ENCODE measurements at places on chromosomes 6 and 20. TPM values are rescaled to one million over a fixed set of nuclear protein-coding genes. Genes with fewer than 3 reads are reported as not detected.

Gene SNAP25
- 0.39 TPM for total RNA-seq

Gene TRIM40
- not detected for total RNA-seq

Gene IPCEF1
- 0.32 TPM for total RNA-seq

Gene CST4
- not detected for total RNA-seq

Gene BCLAF1
- total RNA-seq, result 159 TPM

- DNase-seq, result no peak
Observed at GRCh38 chr6:156916130-156916801, 139.1 kb downstream of the ARID1B start.

GRCh38 chr6:55012454-55012853 is 161.9 kb upstream of the HCRTR2 start:
- no peak for DNase-seq

- DNase-seq, result no peak
Observed at GRCh38 chr6:143684486-143684885, 6.7 kb downstream of the PHACTR2 start.

DNA sequence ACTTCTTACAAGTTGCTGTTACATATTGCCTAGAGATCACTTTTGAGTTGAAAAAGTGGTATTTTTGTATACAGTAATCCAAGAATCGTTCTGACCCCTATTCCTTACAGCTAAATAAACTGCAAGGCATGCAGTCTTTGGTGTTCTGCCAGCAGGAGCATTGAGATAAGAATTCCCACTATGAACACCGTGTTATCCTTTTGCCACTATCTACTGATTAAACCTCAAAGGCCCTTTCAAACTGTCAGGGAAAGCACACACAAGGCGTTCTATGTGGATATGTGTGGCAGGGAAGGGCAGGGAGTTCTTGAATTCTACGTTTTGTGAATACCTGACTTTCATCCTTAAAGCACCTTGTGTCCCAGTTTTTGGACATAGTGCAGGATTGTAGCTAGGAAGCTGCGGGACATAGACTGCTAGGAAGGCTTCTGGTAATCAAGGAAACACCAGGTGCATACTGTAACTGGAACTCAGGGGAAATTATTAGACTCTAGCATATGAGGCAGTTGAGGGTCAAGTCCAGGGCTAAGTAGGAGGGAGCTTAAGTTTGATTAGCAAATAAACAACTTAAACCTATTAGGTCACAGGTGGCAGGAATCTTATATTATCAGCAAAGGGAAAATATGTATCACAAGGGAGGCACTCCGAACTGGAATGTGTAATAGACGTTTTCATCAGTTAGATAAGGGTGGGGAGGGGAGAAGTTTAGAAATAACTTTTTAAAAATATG is 506.6 kb downstream of the RNF144B start:
- no peak for DNase-seq

DNA sequence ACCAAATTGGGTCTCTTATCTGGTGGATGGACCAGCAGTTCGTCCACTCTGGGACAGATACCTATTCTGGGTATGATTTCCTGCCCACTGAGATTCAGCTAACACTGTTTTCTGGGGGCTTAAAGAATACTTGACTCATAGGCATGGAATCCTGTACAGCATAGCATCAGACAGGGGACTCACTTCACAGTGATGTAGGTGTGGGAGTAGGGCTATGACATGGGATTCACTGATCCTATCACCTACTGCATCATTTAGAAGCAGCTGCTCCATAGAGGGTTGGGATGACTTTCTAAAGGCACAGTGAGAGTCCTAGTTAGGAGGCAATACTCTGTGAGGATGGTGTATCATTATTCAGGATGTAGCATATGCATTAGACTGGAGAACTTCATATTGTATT is 74.5 kb upstream of the AHI1 start:
- DNase-seq, result no peak

DNA sequence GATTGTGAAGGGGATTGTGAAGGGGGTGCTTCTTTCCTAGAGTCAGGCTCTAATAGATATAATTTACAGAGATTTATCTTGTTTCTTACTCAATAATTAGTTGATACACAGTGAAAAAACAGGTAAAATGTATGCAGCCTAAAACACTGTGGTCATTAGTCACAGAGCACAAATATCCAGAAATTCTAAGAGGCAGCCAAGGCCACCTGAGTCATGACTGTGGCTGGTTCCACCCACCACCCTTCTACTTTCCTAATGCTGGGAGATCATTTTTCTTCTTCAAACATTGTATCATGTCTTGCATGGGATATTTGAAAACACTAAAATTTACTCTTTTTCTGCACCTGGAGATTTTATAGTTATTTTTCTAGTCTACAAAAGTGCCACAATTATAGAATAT is 181.6 kb downstream of the OTOR start:
- no peak for DNase-seq

DNA sequence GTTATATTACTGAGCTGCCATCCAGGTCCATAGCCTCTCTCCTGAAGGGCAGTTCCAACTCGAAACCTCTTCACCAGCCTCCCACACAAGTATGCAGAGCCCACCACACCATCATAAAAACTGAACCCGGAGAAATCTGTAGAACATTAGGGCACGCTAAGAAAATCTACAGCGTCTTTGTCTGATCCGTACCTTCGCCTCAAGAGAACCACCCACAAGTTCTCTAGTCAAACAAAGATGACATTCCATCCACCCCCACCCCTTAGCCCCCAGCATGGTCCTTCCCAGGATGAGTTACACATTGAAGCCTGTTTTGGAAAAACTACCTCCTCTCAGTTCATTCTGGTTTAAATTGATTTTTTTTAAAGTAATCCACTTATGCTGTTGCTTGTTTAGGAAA is 219.7 kb downstream of the ZMYND8 start:
- DNase-seq, result no peak

- DNase-seq, result no peak
Observed at GRCh38 chr20:63706852-63707557, 771 bp downstream of the ARFRP1 start.

GRCh38 chr20:49566401-49567364 is 1.3 kb downstream of the PTGIS start:
- no peak for DNase-seq

DNA sequence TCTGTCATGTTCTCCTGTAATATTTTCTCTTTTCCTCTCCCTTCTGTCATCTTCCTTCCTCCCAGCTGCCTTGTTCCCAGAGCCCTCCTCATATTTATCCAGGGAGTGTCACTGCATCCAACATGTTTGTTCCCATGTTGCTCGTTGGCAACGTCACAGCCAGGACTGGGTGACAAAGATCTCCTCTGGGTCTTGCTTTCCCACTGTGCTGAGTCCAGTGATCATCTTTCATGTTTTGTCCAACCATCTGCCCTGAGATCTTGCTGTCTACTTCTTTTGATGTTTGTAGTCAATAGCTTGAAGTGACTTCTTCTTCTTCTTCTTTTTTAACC is 26.6 kb downstream of the FARS2 start:
- no peak for DNase-seq

- no peak for DNase-seq
Observed at GRCh38 chr6:17233531-17233930, 47.6 kb upstream of the RBM24 start.

GRCh38 chr6:16184129-16184528 is 54.3 kb upstream of the GMPR start:
- peak; percentile 48 for DNase-seq

- DNase-seq, result no peak
Observed at GRCh38 chr6:3422435-3423070, 34.3 kb downstream of the SLC22A23 start.

GRCh38 chr6:22827760-22828159 is 258.4 kb downstream of the HDGFL1 start:
- DNase-seq, result no peak

DNA sequence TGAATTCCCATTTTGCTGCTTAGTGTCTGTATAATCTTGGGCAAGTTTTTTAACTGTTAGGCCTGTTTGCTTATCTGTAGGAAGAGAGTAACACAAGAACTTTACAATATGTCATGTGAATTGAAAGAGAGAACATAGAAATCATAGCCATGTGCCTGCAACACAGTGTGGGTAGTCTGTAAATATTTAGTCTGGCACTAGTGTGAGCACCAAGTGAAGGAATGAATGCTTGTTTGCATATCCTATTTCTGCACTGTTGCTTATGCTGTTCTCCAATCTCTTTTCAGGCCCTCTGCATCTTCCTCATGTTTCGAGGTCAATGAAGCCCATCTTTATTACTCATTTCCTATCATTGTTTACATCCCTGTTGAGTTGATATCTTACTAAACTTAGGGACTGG is 49.2 kb downstream of the CBFA2T2 start:
- DNase-seq, result no peak

GRCh38 chr6:2708456-2708855 is 42.3 kb downstream of the MYLK4 start:
- no peak for DNase-seq

DNA sequence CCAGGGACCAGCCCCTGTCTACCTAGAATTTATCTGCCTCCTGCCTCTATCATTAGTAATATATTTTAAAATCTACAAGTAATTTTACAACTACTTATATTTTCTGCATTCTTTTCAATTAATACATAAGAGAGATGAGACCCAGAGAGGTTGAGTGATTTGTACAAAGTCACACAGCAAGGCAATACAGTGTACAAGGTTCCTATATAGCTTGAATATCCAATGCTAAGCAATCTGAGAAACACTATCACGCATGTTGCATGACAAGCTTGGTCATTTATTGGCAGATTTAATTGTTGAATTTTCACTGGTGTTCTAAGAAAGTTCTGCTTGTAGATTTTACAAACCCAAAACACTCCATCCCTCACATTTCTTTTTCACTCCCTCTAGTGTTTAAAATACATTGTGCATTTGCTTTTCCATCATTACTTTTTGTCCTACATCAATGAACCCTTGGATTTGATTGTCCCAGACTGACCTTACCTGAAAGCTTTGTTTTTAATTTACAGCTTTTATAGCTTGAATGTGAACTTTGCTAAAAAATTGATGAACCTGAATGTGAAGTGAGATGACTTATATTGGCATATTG is 520.9 kb upstream of the CITED2 start:
- DNase-seq, result no peak

DNA sequence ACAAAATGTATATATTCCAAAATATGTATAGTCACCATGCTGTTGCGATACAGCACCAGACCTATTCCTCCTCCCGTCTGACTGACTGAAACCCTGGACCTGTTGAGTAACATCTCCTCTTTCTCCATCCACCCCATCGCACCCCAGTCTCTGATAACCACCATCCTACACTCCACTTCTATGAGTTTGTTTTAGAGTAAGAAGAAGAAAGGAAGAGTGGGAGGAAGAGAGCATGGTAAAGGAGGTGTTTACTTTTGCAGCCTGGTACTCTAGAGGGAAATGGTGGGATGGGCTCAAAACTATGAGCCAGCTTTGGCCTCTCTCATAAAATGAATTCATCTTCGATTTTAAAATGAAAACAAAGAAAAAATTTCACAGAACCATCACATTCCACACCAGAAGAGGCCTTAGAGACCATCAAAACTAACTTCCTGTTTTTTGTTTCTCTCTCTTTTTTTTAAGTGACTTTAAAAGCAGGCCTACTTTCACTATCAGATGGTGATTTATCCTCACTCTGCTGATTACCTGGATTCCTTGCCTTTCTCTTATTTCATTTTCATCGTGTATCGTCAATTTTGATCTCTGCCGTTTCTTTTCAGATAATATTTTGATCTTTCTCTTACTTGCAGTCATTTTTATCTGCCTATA is 16.8 kb upstream of the FUCA2 start:
- DNase-seq, result no peak

- DNase-seq, result no peak
Observed at GRCh38 chr6:168118935-168119334, 39.9 kb upstream of the FRMD1 start.

DNA sequence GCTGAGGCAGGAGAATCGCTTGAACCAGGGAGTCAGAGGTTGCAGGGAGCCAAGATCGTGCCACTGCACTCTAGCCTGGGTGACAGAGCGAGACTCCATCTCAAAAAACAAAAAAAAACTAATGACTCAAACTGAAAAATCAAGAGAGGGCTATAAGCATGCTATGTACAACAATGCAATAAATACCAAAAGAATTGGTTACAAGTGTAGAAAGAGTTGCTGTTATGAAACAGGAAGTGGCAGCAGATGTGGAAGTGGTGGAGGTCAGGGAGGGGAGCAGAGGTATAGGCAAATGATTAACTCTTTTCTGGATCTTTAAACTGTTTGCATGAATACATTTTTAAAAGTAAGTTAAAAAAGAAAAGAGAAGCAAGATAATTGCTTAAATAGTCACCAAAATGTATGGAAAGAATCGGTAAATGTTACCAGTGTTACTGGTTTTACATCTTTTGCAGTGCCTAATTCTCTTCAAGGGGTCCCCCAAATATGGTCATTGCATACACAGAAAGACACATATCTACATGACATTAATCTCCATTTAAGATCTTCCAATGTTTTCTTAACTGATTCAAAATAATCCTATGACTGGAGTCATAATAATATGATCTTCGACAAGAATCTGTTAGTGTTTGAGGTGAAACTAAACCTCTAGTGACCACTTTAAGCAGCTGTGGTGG is 15.0 kb downstream of the CALHM6 start:
- DNase-seq, result no peak

DNA sequence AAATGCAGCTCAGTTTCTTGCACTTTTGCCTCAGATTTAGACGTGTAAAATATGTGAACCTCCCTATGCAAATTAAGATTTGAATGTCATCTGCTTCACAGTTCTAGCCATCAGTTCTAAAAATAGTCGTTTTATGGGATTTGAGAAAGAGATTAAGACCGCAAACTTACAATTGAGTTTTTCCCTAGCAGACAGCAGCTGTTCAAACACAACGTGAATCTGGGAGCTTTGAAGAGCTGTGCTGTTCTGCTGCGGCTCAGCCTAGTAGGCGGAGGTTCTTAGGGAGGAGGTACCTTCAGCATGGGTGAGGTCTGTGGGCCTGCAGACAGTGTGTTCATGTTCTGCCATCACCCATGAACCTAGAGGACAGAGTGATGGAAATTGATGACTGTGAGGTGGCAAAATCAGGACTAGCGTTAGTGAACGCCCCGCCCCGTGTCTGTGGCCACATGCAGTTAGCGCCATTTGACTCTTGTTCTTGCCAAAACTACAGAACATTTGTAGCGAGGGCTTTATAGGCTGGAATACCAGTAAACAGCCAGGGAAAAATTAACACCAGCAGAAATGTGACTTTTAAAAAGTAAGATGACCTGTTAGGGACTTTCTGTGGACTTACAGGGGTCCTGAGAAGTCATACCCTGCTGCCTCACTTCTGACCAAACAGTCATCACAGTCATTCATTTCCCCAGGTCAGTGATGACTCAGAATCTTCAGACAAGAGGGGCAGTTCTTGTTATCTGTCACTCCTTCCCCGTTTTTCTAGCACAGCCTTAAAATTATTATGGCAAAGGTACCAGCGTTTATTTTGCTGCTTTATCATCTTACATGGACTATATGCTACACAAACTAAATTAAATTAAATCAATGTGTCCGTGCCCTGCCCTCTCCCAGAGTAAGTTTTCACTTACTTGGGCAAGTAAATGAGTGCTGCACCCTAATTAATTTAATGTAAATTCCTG is 84.3 kb upstream of the TMEM181 start:
- no peak for DNase-seq

GRCh38 chr6:91079969-91080368 is 493.1 kb upstream of the MAP3K7 start:
- no peak for DNase-seq
